Caudate nucleus (tissue), 63 donors: ENCODE measurements at places on chromosomes 7 and 10.

GRCh38 chr10:30893208-30893607 lies 138.5 kb downstream of the ZNF438 start:
- DNase-seq, result no peak

GRCh38 chr10:55283031-55283430 lies 482.0 kb upstream of the PCDH15 start:
- no peak for DNase-seq

GRCh38 chr10:103480521-103480920 lies 1.5 kb upstream of the CALHM3 start:
- no peak for DNase-seq

DNA sequence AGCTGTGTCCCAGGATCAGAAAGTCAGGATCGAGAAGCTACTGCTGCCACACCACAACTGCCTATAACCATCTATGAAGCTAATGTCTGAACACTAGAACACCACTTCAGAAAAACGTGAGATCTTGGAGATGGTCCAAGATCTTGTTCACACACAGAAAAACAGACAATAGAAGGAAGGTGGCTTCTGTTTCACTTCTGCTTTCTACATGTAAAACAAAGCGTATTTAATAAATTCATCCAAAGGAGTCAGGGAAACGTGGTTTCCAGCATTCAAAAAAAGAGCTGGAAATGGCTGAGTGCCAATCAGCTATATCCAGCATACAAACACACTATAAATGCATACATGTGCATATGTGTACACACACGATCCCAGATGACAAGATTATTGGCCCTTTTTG lies 70.2 kb upstream of the CCDC71L start:
- no peak for DNase-seq

- peak; percentile 21 for DNase-seq
These were observed 54.0 kb upstream of the ZMIZ1 start for GRCh38 chr10:79014796-79015195.

GRCh38 chr7:107125475-107125874 lies 43.3 kb upstream of the HBP1 start:
- no peak for DNase-seq

DNA sequence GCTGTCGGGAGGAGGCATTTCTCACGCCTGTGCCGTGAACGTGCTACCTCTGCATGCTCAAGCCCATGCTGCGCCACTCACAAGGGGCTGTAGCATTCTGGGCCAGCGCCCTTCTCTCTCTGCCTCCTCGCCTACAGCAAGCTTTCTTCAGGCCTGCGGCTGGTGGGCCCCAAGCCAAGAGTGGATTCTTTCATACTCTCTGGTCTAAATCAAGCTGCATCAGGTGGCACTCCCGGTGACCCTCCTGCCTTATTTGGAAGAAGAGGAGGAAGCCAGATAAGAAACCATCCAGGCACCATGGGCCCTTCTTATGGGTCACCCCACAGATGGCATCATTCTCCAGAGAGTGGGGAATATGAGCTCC lies 86.7 kb upstream of the DUSP5 start:
- DNase-seq, result no peak

- no peak for DNase-seq
These were observed 18.0 kb upstream of the MTURN start for GRCh38 chr7:30116771-30117170.

GRCh38 chr7:151150388-151150787 lies 17.1 kb downstream of the GBX1 start:
- no peak for DNase-seq

DNA sequence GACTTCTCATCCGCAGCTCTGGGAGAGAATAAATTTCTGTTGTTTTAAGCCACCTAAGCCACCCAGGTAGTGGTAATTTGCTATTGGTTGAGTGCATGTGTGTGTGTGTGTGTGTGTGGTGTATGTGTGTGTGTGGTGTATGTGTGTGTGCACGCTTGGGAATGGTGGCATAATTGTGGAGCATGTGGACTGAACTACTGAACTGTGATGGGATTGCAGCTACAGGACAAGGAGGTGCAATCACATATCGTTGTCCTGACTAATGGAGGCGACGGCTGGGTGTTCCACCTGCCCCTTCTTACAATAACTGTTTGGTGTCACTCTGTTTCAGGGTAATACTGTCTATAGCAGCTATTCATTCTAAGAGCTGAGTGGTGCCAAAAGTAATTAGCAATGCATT lies 448.7 kb upstream of the PFKP start:
- no peak for DNase-seq

- DNase-seq, result no peak
These were observed 37.3 kb downstream of the INPP5A start for GRCh38 chr10:132574783-132575319.

GRCh38 chr10:69867699-69868558 lies 66.2 kb downstream of the COL13A1 start:
- DNase-seq, result no peak

GRCh38 chr7:30912986-30913811 lies 1.5 kb downstream of the AQP1 start:
- no peak for DNase-seq

- DNase-seq, result peak; percentile 5
These were observed 20.9 kb upstream of the DNAJB12 start for GRCh38 chr10:72375585-72375984.

GRCh38 chr10:106661133-106661766 lies 503.3 kb downstream of the SORCS1 start:
- DNase-seq, result no peak

- no peak for DNase-seq
These were observed 33.4 kb downstream of the DCLRE1A start for GRCh38 chr10:113820507-113820906.

- no peak for DNase-seq
These were observed 174.1 kb upstream of the GPR26 start for GRCh38 chr10:123492016-123492415.

DNA sequence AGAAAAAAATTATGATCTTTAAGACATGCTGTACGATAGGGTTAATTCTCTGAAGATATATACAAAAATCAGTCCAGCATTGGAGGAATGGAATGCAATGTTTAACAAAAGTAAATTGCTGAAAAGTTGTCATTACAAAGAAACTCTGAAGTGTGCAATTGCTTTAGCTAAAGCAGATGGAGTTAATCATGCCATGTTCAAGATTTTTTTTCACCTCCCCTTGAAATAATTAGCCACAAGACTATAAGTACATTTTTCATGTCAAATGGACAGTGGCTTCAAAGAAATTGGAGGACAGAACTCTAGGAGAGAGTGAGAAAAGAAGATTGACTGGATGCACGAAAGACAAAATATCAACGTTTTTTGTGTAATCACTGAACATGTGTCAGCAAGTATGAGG lies 63.1 kb upstream of the MEOX2 start:
- no peak for DNase-seq

DNA sequence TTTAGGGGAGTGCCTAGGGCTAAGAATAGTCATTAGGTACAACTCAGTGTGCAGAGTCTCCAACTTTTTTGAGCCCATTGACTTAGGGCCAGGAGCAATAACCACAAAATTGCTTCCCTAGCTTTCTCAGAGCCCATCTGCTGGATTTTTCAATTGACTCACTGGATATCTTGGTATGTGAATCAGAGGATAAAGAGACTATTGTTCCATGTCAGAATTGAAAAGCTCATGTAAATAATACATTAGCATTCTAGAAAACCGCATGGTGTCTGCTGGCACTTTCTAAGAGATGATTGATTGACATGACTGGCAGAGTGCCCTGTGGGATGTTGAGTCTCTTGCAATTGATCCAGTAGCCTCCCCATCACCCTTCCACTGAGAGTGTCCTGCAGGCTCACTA lies 246.2 kb downstream of the CCDC7 start:
- DNase-seq, result no peak

GRCh38 chr7:76383089-76383944 lies 24.5 kb upstream of the YWHAG start:
- no peak for DNase-seq

GRCh38 chr7:13407911-13408310 lies 581.6 kb downstream of the ETV1 start:
- DNase-seq, result no peak

- no peak for DNase-seq
These were observed 72.9 kb downstream of the ARHGAP21 start for GRCh38 chr10:24650669-24651391.
